Lung (tissue), 17 donors: ENCODE measurements at places on chromosomes 11 and 22.

DNA sequence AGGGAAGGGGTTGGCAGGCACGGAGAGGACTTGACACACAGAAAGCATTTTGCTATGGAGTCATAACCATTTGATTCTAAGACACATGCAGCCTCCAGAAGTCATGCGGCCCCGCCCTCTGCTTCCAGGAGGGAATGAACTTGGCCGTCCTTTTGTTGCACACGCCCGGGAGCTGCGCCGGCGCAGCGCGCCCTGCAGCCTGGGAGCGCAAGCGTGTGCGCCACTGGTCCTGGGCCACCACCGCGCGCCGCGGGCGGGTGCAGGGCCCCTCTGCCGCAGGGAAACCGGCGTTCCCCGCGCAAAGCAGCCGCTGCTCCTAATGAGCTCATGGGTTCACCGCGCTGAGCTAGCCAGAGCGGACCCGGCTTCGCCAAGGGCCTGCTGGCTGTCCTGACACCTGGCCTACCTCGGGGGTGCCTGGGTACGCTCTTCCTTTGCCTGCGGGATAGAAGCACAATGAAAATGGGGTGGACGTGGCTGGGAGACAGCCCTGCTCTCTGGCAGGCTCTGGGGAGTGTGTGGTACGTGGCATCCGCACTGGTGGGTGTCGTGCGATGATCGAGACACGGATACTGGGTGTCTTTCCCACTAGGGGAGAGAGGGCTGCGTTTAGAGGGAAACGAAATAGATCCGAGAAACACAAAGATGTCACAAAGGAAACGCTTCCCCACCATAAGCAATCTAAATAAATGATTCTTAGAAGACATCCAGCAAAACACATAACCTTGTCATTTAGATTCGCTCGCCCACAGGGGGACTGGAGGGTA is 669 bp downstream of the MICAL3 start:
- peak; percentile 89 for DNase-seq

DNA sequence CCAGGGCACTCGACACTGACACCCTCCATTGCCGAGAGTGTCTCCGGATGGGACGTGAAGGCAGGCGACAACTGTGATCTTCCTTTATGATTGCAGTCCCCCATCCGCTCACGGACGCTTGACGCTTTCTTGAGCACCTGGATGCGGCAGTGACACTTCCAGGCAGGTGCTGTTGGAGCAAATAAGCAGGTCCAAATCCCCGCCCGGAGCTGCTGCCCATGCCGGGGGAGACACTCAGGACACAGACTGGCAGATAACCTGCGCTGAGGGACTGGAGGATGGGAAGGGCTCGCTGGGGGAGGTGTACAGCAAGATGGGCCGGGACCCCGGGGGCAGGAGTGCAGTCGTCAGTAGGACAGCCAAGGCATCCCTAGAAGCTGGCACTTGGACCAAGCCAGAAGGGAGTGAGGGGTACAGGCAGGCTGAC is 1403.5 kb downstream of the BRD1 start:
- DNase-seq: no peak

DNA sequence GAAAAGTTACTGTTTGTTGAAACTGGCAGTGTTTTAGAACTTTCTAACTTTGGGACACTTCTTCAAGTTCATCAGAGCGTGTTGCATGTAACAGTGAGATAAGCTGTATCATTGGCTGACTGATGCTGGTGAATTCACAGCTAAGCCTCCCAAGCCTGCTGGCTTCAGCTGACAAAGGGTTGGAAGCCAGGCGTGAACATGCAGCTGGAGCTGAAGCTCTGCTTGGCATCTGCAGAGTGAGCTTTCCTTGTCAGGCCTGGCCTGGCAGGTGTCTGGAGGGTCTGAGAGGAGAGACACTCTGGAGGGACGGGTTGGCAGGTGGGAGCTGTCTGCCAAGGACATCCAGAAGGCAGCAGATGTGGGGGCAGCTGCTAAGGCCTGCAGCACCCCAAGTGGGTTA is 1.5 kb downstream of the AMPD3 start:
- DNase-seq: no peak

DNA sequence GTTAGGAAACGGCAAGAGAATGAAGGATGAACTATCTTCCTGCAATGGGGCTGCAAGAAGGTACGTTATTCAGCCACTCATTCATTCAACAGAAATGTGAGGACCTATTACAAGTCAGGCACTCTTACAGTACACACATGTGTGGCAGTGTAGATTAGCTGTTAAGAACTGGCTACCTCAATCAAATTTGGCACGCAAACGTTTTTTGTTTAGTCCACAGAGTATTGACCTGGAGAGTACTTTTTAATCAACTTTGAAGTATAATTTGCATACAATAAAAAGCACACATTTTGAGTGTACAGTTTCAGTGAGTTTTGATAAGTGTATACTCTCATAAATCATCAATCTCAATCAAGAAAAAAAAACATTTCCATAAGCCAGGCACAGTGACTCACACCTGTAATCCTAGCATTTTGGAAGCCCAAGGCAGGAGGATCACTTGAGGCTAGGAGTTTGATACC is 24.2 kb downstream of the MRTFA start:
- no peak for DNase-seq

DNA sequence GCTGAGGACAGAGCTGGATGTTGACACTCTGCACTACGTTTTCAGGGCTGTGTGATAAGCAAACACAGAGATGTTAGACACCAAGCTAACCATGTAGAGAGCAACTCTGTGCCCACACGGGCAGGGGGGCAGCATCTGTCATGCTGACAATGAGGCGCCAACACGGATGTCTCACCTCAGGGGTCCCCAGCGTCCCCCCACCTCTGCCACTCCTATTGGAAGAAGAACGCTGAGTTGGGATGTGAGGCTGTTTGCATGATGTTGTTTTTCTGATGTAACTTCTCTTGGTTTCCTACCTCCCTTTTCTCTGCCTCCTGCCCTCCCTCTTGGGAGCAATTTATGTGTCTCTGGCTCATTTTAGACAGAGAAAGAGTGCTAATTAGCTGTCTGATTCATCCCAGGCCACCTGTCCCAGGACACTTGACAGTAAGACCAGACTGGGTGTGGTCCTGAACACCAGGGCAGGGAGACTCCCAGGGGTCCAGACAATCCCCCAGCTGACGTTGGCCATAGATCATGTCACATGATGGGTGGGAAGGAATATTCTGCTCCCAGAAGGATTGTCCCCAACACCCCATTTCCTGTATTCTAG is 89.2 kb upstream of the NCAM1 start:
- no peak for DNase-seq
